Aorta (tissue), 5 donors: ENCODE measurements at places on chromosomes 12 and 14. TPM values are rescaled to one million over a fixed set of nuclear protein-coding genes. Genes with fewer than 3 reads are reported as not detected.

GRCh38 chr14:89279649-89280232 lies 137.3 kb downstream of the FOXN3 start:
- H3K4me1 ChIP-seq: no peaks in the 10 kb centered on the region
- no peaks in the 10 kb centered on the region for H3K27me3 ChIP-seq
- no peak overlapping the region for H3K4me3 ChIP-seq
- H3K36me3 ChIP-seq: no peaks in the 10 kb centered on the region

GRCh38 chr12:30447061-30447750 lies 248.5 kb downstream of the IPO8 start:
- DNase-seq: no peak
- no peak overlapping the region for H3K27ac ChIP-seq
- no peaks in the 10 kb centered on the region for H3K36me3 ChIP-seq
- no peaks in the 10 kb centered on the region for H3K27me3 ChIP-seq

DNA sequence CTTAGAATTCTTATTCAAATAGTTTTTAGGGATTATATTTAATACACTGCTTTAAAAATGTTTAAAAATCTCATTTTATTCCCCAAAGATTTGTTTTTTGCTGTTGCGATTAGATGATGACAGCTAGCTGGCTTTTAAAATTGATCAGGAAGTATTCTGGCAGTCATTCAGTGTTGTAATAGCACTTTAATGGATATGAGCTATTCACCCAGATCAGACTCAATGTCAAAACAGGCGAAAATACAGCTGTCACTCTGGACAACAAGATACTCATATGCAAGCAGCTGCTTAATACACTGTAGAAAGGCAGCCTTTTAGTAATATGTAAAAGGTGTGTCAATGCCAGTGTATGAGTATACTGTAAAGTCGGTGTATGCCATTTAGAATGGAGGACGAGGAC lies 91.7 kb downstream of the NPAS3 start:
- no peak overlapping the region for H3K27ac ChIP-seq
- no peaks in the 10 kb centered on the region for H3K4me1 ChIP-seq
- no peak overlapping the region for H3K4me3 ChIP-seq
- no peaks in the 10 kb centered on the region for H3K27me3 ChIP-seq

- H3K27ac ChIP-seq: no peak overlapping the region
- H3K27me3 ChIP-seq: no peaks in the 10 kb centered on the region
- H3K4me1 ChIP-seq: no peaks in the 10 kb centered on the region
- no peaks in the 10 kb centered on the region for H3K36me3 ChIP-seq
- H3K4me3 ChIP-seq: no peak overlapping the region
These were observed 22.9 kb downstream of the NDUFA12 start for GRCh38 chr12:94980577-94980976.

DNA sequence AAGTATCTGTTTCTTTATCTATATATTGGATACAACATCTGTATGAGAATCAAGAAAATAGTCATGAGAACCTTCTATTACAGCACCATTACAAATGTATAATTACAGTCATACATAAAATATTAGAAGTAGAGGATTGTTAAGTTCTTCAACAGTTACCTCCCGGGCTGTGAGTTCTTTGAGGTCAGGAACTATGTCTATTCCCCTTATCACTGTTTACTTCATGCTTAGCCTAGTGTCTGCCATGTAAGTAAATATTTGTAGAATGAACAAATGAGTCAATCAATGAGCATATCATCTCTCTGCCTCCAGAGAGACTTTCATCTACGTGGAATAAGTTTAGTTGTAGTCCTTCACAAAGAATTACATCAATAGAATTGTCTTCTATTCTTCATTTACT lies 47.2 kb downstream of the PUS7L start:
- no peak overlapping the region for H3K4me3 ChIP-seq
- H3K4me1 ChIP-seq: no peaks in the 10 kb centered on the region
- no peak overlapping the region for H3K27ac ChIP-seq
- no peaks in the 10 kb centered on the region for H3K27me3 ChIP-seq

- H3K36me3 ChIP-seq: no peaks in the 10 kb centered on the region
- no peak for DNase-seq
- no peaks in the 10 kb centered on the region for H3K4me1 ChIP-seq
- H3K27ac ChIP-seq: no peak overlapping the region
- H3K27me3 ChIP-seq: no peaks in the 10 kb centered on the region
These were observed 75.8 kb upstream of the HOXC13 start for GRCh38 chr12:53862831-53863230.

DNA sequence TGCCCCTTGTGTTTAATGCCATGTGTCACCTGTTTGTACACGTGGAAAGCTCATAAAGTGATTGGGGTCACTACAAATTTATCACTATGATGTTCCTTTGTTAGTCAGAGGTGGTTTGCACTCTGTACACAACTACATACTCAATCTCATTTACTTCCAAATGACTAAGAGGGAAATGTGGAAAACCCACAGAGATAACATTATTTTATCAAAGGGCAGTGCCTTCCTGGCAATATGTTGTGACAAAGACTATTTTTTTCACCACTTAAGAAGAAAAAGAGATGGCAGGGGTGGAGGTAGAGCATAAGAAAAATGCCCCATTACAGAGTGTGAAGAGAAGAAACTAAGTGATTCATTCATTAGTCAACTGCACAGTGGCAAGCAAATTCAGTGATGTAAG lies 1064.1 kb upstream of the FLRT2 start:
- no peak overlapping the region for H3K4me3 ChIP-seq
- no peaks in the 10 kb centered on the region for H3K27me3 ChIP-seq
- no peaks in the 10 kb centered on the region for H3K4me1 ChIP-seq
- DNase-seq: no peak
- no peak overlapping the region for H3K27ac ChIP-seq

DNA sequence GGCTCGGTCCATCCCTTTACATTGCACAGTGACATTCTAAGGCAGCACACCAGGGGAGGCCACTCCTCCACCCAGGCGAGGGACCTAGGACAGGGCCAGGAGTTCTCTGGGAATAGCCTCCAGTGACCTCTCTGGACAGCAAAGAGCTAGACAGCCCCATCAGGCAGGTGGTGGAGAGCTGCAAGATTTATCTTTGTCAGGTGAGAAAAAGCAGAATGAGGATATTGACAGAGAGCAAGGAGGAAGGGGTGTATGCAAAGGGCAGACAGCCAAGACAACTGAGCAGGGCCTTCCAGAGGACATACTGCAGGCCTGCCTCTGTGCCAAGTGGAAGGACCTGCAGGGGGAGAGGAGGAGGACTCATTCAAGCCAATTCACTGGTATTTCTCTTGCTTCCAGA lies 112.4 kb upstream of the MAX start:
- no peak overlapping the region for H3K27ac ChIP-seq
- no peaks in the 10 kb centered on the region for H3K36me3 ChIP-seq
- DNase-seq: no peak
- H3K4me3 ChIP-seq: no peak overlapping the region
- H3K4me1 ChIP-seq: no peaks in the 10 kb centered on the region

- H3K4me3 ChIP-seq: no peak overlapping the region
- no peak overlapping the region for H3K27ac ChIP-seq
- no peak for DNase-seq
These were observed 66.4 kb upstream of the STK38L start for GRCh38 chr12:27177706-27178105.

GRCh38 chr12:57112492-57113294 lies 1.5 kb upstream of the STAT6 start:
- no peak overlapping the region for H3K4me3 ChIP-seq
- H3K4me1 ChIP-seq: no peaks in the 10 kb centered on the region
- H3K27ac ChIP-seq: no peak overlapping the region
- no peaks in the 10 kb centered on the region for H3K27me3 ChIP-seq
- DNase-seq: no peak

DNA sequence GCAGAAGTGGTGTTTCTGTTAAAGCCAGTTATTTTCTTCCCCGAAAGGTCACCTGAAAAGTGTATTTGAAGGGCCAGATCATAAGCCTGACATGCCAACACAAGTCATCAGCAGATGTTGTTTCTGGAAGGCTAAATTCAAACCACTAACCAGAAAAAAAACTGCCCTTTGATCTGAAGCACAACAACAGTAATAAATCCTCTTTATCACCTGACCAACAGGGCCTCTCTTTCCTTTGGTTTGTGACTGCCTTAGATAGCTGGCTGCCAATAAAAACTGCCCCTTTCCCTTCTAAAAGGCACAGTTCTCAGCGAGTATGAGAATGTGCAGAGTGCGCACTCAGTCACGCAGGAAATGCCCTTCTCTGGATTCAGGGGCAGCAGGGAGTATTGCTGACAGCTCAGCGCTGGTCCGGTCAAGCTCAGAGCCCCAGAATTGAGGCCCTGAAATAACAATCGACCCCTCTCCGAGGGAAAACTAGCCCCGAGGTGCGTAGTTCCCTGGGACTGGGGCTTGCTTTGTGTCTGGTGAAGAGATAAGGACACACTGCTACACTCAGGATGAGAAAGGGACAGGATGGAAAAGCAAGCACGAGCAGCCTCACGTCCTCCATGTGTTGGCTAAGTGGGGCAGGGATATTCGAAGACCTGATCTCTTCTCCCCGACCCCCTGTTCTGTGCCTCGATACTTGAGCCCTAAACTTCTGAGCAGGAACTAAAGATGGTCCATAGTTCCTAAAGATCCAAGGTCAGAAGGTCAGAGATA lies 184.2 kb upstream of the GZMB start:
- H3K27ac ChIP-seq: no peak overlapping the region
- H3K36me3 ChIP-seq: no peaks in the 10 kb centered on the region
- H3K4me3 ChIP-seq: no peak overlapping the region
- H3K4me1 ChIP-seq: no peaks in the 10 kb centered on the region
- no peaks in the 10 kb centered on the region for H3K27me3 ChIP-seq

DNA sequence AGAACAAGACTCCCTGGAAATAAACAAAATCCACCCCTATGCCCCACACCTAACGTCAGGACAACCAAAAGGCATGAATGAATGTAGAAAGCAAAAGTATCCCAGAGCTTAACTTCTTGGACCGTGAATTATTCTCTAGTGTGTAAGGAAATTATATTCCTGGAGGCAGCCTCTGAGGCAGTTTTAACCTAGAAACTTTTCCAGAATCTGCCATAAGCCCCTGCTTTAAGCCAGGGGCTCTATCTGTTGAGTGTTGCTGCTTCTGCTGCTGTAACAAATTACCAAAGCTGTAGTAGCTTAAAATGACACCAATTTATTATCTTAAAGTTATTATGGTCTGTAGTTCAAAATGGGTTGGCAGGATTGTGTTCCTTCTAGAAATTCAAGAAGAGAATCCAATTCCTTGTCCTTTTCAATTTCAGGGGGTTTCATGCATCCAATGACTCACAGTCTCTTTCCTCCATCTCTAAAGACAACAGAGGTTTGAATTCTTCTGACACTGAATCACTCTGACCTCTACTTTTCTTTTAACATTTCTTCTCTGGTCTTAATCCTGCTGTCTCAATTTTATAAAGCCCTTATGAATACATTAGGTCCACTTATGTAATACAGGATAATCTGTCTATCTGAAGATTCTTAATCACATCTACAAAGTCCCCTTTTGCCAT lies 242.7 kb downstream of the ATXN7L3B start:
- H3K36me3 ChIP-seq: no peaks in the 10 kb centered on the region
- DNase-seq: no peak
- no peaks in the 10 kb centered on the region for H3K4me1 ChIP-seq
- no peak overlapping the region for H3K4me3 ChIP-seq
- H3K27ac ChIP-seq: no peak overlapping the region
- no peaks in the 10 kb centered on the region for H3K27me3 ChIP-seq

- no peak for DNase-seq
- no peaks in the 10 kb centered on the region for H3K36me3 ChIP-seq
- no peak overlapping the region for H3K27ac ChIP-seq
- H3K27me3 ChIP-seq: no peaks in the 10 kb centered on the region
These were observed 239.3 kb downstream of the ALG10B start for GRCh38 chr12:38555620-38556591.

- H3K27me3 ChIP-seq: no peaks in the 10 kb centered on the region
- no peaks in the 10 kb centered on the region for H3K36me3 ChIP-seq
- no peak overlapping the region for H3K4me3 ChIP-seq
- H3K27ac ChIP-seq: no peak overlapping the region
- H3K4me1 ChIP-seq: no peaks in the 10 kb centered on the region
These were observed 123.2 kb upstream of the MAX start for GRCh38 chr14:65225299-65226159.

DNA sequence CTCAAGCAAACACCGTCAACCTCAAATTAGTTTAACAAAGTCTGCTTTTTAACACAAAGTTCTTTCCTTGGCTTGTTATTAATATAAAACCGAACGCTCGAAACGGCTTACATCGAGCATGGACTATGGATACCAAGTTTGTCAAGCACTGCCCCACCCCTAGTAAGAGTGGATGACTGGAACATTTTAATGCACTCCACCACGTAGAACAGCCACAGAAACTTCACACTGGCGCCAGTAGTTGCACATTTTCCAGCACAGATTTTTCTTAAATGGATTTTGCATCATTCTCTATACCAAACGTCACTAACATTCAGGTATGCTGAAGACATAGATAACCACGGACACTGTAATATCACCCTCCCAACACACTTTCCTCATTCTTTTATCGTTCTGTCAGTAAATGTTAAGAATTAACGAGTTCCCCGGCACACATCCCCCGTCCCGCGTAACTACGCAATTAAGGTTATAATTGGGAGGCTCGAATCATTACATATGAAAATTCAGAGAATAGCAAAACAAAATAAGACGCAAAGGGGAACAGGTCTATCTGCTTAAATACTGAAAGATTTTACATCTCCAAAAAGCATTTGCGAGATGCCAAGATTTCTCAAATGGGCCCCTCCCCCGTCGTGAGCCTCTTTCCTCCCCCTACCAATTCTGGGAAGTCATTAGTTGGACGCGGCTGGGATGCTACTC lies 990 bp downstream of the FERMT2 start:
- H3K36me3 ChIP-seq: peaks cover 5% of the 10 kb centered on the region
- peak overlapping the region; percentile 59 for H3K27ac ChIP-seq
- H3K4me3 ChIP-seq: peak overlapping the region; percentile 51
- H3K27me3 ChIP-seq: no peaks in the 10 kb centered on the region
- H3K4me1 ChIP-seq: peaks cover 5% of the 10 kb centered on the region
- DNase-seq: no peak

DNA sequence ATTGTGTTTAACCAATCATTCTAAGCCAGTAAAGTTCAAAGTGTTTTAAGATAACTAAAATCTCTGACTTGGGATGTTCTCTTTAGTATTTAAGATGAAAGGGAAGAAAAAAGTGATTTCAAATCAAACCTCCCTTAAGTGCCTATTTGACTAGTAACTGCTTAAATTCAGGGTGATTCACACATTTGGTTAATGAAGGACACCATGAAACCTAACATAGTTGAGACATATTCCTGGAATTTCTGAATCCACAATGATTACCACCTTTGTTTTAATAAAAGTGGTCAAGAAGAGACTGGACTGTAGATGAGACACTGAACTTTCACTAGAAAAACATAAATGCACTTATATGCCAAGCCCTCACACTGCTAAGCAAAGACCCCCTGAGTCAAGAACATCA lies 138.7 kb downstream of the MED13L start:
- no peak for DNase-seq
- no peak overlapping the region for H3K27ac ChIP-seq
- H3K36me3 ChIP-seq: no peaks in the 10 kb centered on the region
- no peaks in the 10 kb centered on the region for H3K27me3 ChIP-seq

- no peak for DNase-seq
- H3K36me3 ChIP-seq: peaks cover 2% of the 10 kb centered on the region
- no peak overlapping the region for H3K27ac ChIP-seq
- H3K4me1 ChIP-seq: peaks cover 2% of the 10 kb centered on the region
These were observed 8.3 kb downstream of the TMX1 start for GRCh38 chr14:51248016-51248987.

Gene TAS2R14
- total RNA-seq: 5.2 TPM

Gene BEGAIN
- total RNA-seq: 2.6 TPM

Gene PLBD1
- 24.8 TPM for total RNA-seq

Gene IL22
- total RNA-seq: not detected
